ENCODE measurements at places on chromosomes 16 and 17.

DNA sequence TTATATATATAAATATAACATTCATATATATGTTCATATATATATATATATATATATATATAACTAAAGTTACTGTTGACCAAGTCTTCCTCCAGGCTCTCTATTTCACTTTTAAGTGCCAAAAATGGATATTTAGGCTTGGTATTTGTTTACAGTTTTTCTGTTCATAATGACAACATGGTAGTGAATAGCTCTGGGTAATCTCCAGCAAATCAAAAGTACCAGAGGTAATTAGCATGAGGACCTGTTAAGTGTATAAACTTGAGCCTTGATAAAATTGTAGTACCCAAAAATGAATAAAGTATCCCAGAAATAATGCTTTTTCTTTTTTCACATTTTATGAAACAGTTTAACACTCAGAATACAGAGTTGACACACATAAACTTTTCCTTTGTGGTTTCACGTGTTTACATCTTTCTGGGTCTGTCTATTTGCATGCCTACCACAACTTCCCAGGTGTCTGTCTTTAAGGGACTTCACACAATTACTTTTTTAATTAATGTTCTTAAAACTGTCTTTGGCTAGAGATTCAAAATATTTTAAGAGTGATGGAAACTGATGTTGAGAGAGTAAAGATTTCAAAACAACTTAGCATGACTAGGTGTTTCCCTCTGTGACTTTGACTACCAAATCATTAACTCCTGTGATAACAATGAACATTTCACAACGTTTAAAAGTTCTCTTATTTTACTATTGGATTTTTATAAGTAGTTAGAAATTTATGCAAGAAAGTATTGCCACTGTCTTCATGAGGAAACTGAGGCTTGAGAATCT, 47.9 kb downstream of the RABEP1 start:
- DNase-seq = no peak

- DNase-seq = no peak
Measured at GRCh38 chr16:24074574-24074973, 181.6 kb upstream of the CACNG3 start.

- DNase-seq = peak; percentile 52
Measured at GRCh38 chr16:56637814-56638750, at the start of gene MT1A. TSS of gene MT1A (plus strand) at chr16:56638666. CDS start at chr16:56638739, 73 bp downstream.

DNA sequence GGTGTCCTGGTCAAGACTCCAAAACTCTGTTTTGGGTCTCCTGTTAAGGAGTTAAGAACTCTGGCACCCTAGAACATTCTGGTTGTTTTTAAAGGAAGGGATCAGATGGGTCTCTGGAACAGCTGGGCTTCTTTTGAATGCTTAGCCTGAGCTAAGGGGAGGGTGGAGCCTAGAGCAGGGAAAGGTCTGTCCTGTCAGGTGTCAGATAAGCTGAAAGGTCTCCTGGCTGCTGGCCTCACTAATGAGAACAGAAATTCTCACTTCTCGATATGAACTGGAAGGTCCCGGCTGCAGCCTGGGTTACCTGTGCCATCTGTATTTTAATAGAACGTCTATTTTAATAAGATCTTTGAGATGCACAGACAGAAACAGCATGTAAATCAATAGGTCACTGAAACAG, 69.0 kb downstream of the RAP1GAP2 start:
- DNase-seq = no peak

DNA sequence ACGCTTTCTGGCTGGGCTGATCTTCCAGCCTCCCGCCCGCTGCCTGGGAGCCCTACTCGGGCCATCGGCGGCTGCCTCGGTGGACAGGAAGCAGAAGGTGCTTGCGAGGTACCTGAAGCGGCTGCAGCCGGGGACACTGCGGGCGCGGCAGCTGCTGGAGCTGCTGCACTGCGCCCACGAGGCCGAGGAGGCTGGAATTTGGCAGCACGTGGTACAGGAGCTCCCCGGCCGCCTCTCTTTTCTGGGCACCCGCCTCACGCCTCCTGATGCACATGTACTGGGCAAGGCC, 30.7 kb downstream of the CIITA start:
- no peak for DNase-seq

DNA sequence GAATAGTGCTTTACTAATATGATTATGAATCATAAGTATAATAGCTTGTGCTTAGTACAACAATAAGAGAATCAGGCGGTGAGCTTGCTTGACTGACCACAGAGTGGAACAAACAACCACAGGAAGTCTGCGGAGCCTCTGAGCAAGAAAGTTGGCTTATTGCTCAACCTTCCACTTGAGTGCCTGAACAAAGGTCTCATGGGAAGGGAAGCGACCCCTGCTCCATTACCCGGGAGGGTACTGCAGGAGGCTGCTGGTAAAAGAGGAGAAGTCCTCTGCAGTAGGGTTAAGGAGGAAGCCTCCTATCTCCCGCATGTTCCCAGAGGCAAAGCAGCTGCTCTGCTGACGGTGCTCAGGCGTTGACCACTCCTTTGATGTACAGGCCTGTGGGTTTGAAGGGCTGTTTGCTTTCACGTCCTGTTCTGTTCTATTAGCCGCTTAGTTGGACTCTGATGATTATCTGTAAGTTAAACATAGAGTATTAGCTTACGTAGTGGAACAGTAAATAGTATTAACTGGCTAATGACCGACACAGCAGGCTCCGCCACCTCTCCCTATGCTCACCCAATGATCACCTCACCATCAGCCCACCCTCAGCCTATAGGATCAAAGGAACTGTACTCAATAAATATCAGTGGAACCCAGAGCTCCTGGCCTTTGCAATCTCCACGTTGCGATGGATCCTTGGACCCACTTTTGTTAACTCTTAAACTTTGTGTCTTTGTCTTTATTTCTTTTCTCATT, 17.5 kb downstream of the ALOX15B start:
- DNase-seq = peak; percentile 67

DNA sequence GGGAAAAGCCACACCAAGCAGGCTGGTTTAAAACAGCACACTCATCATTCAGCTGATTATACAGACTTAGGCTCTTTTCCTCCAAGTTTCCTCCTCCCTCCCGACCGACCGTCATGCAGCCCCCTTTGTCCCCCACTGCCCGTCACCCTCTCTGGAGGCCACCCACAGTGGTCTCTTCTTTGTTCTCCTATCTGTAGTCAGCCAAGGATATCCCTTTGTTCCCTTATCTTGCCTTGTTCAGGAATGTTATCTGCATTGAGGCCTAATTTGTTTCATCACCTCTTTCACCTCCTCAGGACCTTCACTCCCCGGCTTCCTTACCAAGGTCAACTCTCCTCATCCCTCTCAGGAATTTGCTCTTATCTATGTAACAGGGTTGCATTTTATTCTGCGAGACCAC, 186.4 kb upstream of the CDH13 start:
- no peak for DNase-seq

DNA sequence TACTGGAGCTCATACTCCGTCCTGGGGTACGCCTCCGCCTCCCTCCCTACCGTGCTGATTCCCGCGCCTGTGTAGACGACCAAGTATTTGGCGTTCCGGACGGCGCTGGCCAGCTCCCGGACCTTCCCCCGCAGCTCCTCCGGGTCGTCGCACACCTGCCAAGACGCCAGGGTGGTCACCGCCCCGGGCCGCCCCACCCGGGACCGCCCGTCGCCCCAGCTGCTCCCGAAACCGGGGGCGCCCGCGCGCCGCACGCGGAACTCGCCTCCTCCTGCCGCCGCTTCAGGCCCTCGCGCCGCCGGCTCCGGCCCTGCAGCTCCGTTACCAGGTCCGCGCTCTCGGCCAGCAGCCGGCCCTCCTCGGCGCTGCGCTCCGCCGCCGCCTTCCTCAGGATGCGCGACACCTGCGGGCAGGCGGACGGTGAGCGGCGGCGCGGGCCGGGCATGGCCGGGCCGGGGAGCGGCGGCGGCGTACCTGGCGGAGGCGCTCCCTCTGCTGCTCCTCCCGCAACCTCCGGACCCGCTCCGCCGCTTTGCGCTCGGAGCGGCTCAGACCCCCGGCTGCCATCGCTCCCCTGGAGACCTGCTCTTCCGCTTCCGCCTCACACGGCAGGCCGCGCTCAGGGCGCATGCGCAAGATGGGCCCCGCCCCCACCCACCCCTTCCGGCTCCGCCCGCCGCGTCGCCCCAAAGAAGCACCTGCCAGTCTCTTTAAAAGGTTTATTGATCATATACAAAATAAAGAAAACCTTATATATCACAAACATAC, at the start of gene SIRT7:
Gene SIRT7, minus strand, starts transcription at position 612 of the 768 bp plus-strand sequence. Its CDS starts 45 bp downstream, at position 567.
- peak; percentile 99 for DNase-seq

DNA sequence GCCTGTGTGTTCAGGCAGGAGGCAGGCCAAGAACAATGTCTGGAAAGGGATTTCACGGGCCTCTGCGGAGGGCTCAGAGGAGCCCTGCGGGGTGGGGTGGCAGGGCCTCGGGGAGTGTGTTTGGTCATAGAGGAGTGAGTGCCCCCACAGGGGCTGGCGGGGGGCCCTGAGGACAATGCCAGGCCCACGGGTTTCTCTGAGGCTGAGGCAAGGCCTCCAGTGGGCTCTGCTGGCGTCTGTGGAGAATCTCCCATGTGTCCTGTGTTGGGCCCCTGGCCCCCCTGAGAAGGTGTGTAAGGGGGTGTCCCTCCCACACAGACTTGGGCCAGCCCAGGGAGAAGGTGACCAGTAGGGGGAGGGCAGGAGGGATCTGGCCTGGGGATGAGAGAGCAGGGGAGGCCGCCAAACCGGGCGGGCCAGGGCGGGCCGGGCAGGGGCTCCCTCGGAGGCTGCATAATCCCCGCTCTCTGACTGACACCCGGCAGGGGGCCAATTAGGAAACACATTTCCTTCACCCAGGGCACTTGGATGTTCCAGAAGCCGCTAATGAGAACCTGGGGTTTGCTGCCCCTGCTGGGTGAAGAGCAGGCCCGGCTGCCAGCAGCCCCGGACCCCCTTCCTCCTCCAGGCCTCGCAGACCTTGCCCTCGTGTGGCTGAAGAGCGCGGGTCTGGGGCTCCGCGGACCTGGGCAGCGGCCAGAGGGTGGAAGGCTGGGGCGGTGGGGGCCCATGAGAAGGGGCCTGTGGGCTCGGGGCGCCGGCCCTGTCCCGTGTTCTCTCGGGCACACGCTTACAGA, 204.2 kb downstream of the NTN1 start:
- no peak for DNase-seq

- no peak for DNase-seq
Measured at GRCh38 chr17:7406235-7406825, 1.3 kb upstream of the NLGN2 start.

- DNase-seq = no peak
Measured at GRCh38 chr17:81713004-81713555, 996 bp downstream of the SLC25A10 start.

- DNase-seq = no peak
Measured at GRCh38 chr17:79842656-79843473, 3.6 kb upstream of the CBX4 start.
